ENCODE measurements at places on chromosomes 11 and 22.

GRCh38 chr11:117143390-117143789, 697 bp upstream of the PAFAH1B2 start:
- peak; percentile 61 for DNase-seq

DNA sequence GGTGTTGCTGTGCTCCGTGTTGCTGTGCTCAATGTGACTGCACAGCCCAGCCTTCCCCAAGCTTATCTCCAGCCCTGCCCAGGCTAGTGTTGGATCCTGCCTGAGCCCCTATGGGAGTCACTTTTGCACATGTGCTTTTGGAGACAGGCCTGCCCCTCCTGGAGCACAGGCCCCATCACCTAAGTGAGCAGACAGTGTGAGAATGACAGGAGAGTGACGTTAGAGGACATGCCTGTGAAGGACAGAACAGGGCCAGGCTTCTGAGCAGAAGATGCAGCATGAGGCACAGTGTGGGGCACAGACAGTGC, 36.6 kb upstream of the SUSD2 start:
- no peak for DNase-seq

GRCh38 chr11:1746956-1747752, 3.2 kb downstream of the IFITM10 start:
- DNase-seq = no peak

DNA sequence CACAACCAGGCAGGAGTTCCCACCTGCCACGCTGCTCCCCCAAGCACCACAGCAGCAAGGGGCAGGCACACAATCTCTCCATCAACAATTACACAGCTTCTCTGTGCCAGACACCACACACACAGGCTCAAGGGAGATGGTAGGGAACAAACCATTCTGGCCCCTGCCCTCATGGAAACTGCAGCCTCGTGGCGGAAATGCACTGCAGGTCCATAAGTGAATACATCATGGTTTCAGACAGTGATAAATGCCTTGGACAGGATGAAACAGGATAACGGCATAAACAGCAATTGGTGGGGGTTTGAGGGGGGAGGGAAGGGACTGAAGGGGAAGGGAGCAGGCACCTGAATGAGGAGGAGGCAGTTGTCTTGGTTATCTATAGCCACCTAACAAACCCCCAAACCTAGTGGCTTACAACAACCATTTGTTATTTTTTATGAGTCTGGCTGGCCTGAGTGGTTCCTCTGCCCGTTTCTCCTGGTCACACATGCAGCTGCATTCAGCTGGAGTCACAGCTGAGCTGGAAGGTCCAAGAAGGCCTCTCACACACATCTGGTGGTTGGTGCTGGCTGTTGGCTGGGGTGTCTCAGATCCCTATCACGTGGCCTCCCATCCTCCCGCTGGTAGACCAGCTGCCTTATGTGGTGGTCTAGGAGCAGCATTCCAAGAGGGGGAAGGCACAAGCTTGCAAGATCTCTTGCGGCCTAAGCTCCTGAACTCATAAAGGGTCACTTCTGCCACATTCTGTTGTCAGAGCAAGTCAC, 15.0 kb upstream of the YWHAH start:
- DNase-seq = no peak

DNA sequence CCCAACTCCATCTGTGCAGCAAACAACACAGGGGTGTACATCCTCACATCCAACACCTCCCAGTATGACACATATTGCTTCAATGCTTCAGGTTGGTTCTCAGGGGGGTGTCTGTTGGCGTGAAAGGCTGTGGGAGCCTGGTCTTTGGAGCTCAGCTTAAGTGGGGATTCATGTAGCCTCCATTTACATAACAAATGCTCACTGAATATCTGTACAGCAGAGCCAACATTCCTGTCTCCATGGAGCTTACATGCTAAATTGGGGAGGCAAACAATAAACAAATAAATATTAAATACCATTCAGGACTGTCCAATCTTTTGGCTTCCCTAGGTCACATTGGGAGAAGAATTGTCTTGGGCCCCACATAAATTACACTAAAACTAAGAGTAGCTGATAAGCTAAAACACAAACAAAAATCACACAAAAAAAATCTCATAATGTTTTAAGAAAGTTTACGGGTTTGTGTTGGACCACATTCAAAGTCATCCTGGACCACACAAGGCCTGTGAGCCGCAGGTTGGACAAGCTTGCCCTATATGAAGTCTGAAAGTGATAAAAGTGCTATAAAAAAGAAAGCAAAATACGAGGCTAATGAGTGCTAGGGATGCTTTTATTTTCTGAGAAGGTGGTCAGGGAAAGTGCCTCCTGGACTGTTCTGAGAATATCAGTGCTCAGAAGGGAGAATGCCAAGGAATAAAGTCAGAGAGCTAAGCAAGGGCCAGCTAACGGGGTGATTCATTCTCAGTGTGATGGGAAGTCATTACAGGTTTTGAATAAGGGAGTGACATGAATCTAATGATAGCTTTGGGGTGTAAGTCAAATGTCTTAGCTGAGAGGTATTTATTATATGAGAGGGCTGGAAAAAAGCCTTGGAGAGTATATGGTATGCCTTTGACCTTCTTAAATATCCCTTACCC, 41.6 kb downstream of the CD44 start:
- no peak for DNase-seq

DNA sequence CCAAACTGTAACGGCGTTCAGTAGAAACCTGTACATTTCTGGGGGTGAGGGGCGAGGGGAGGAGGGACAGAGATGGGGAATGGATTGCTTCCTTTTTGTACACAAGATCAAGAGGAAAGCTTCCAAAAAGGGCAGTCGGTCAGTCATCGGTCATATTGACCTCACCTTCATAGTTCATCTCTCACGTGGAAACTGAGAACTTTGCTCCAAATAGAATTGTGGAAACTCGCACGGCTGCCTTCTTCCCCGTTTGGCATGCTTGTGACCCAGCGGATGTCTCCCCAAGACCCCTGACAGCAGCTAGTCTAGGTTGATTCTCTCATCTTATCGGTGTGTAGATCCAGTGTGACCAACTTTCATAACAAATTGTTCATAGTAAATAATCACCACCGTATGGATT, 47.6 kb downstream of the KCNC1 start:
- DNase-seq = no peak

DNA sequence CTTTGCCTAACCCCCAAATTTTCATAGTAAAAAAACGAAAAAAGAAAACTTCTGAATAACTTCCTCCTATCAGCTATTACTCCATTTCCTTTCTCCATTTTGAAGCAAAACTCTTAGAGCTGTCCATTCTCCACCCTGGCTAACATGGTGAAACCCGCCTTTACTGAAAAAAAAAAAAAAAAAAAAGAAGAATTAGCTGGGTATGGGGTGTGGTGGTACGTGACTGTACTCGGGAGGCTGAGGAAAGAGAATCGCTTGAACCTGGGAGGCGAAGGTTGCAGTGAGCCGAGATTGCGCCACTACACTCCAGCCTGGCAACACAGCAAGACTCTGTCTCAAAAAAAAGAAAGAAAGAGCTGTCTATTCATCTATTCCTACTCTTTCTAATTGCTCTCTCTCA, 11.3 kb upstream of the NXF1 start:
- DNase-seq = peak; percentile 57

- no peak for DNase-seq
Observed at GRCh38 chr11:116654526-116654925, 118.3 kb downstream of the BUD13 start.

- no peak for DNase-seq
Observed at GRCh38 chr11:28627690-28628255, 519.6 kb downstream of the METTL15 start.

DNA sequence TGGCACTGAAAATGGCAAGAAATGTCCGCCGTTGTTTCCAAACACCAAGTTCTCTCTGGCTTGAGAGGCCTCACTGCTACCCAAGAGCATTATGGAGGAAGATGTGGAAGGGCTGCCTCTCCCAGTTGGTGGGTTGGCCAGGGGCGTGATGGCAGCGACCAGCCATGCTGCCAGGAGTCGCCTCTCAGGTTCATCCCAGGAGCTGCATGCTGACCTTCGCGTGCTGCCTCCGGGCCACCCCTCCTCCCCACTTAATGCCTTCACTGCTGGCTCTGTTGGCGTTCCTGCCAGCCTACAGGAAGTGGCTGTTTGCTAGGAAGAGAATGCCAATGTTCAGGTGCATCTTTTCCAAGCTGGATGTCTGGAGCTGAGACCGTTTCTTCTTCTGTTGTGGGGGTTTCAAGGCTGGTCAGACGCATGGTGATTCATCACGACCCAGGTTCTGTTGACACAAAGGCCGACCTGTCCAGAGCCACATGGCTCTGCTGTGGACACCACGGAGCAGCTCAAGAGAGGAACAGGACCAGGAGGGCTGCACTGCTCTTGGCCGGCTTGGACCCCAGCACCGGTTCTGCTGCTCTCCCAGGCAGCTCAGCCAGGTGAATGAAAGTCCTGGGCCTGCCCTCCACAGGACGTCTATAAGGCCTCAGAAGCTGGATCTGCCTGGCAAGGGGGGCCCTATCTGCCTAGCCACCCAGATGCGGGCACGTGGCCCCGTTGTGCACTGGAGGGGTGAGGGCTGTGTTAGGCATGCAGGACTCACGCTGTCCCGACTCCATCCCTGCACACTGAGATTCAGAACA, 25.1 kb downstream of the TBX1 start:
- DNase-seq = peak; percentile 28

DNA sequence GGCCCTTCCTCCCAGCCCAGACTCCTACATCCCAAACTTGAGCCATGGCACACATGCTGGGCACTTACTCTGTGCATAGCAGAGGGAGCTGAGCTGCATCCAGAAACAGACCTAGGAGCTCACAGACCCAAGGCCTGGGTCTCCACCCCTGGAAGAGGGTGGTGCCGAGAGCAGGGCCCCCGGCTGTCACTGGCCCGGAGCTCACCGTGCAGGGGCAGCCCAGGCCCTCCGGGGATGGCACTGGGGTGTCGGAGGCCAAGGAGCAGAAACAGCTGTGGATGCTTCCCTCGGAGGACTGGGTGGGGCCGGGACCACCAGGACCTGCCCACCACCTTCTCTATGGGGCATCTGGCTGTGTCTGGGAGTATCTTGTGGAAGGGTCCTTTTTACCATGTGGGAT, 4.3 kb upstream of the APOBEC3A start:
- no peak for DNase-seq

- DNase-seq = no peak
Observed at GRCh38 chr11:47913529-47914244, 65.5 kb upstream of the NUP160 start.

DNA sequence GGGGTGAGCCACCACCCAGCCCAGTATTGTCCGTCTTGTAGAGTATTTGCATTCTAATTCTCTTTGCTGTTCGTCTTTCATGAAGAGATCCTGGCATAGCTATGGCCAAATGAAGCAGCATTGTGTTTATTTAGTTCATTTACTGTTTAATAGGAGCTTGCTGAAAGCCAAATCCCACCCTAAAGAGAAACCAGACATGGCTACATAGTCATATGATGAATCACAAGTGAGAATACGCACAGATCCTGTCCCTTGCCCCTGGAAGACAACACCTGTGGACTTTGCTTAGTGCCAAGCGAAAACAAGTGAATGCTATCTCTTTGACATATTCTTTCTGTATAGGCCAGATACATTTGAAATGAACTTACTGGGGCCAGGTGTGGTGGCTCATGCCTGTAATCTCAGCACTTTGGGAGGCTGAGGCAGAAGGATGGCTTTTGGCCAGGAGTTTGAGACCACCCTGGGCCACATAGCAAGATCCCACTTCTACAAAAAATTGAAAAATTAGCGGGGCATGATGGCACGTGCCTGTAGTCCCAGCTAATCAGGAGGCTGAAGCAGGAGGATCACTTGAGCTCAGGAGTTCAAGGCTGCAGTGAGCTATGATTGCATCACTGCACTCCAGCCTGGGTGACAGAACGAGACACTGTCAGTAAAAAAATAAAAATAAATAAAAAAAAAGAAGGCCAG, 5.1 kb upstream of the ARFGAP3 start:
- no peak for DNase-seq

DNA sequence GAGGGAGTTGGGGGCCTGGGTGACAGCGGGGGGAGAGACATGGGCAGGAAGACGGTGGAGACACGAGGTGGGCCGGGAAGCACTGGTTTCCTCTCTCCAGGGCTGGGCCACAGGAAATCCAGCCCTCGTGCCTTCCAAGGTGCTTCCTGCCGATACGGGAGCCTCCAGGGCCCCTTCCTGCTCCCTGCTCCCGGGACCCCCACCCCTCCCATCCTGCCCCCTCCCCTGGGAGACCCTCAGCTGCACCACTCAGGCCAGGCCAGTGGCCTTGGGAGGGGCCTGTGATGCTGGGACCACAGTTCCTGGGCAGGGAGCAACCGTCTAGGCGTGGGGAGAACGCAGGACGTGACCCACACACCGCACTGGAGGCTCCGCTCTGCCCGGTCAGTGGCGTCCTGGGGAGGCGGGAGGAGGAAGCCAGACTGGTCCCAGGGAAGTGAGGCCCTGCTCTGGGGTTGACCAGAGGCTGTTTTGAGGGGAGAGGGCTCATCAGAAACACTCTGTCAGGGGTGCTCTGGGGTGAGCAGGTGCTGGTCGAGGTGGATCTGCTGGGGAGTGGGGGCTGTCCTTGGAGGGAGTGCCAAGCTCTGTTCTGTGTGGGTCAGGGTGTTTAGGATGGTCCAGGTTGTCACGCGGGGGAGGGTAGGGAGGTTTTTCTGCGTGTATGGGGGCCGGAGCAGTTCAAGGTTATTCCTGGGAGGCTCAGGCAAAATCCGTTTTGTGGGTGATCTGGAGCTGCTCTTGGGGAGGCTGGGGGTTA, at the start of gene SHANK3:
TSS of gene SHANK3 (plus strand) at position 353 of the 760 bp plus-strand sequence.
- peak; percentile 70 for DNase-seq

DNA sequence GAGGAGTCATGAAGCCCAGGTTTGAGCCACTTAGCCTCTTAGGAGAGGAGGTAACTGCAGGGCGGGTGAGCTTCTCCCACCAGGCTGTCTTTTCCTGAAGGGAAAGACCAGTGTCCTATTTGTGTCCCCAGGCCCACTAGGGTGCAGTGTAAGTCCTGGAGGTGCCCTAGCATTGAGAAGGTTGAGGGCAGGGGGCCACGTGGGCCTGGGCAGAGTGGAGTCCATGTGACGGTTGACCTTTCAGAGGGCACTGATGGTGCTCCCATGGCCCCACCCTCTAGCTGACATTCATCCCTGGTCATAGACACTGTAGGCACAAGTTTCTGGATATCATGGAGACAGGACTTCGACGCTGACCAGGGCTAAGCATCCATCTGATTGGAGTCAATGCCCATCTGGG, 44.1 kb upstream of the TP53I11 start:
- DNase-seq = no peak

GRCh38 chr22:37206118-37206840, 6.0 kb downstream of the SSTR3 start:
- peak; percentile 7 for DNase-seq
